ENCODE measurements at places on chromosomes 11 and 22.

- no peak for DNase-seq
Measured at GRCh38 chr11:45751430-45751829, 53.5 kb upstream of the SLC35C1 start.

GRCh38 chr11:38461751-38462150 is 1863.7 kb upstream of the RAG2 start:
- DNase-seq, result no peak

- no peak for DNase-seq
Measured at GRCh38 chr11:36091256-36091811, 147.5 kb downstream of the LDLRAD3 start.

DNA sequence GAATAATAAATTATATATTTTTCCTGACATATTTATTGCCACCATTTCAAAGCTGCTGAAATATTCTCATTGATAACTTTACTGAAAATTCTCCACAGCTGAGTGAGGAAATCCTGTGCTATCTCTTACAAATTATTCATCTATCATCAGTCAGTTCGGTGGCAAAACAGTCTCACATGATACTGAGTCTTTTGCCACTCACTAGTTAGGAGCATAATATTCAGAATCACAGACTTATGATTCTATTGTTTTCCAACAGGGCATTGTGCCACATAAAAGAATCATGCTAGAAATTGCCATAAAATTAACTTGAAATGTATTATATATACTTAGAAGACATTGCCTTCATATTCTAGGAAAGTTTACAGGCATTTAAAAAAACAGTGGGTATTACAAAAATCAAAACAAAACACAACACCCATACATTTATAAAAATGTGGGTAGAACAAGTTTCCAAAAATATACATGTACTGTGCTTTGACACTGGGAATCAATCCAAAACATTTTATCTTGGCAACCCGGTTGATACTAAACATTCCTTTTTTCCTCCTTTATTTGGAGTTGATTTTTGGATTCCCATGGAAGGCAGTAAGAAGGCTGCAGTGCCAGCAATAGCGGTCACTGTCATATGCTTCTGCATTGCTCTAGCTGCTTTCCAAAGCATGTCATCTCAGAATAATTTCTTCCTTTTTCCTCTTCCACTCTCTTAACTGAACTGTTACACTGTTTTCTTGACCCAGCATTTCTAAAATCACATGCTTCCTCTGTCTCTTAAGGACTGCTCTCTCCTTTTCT is 42.5 kb downstream of the ATG16L2 start:
- DNase-seq, result no peak

- no peak for DNase-seq
Measured at GRCh38 chr11:72769680-72770079, 17.5 kb upstream of the ARAP1 start.

- no peak for DNase-seq
Measured at GRCh38 chr11:125262830-125263218, 98.3 kb downstream of the PKNOX2 start.

GRCh38 chr22:23526596-23527316 is 53.3 kb downstream of the IGLL1 start:
- no peak for DNase-seq

DNA sequence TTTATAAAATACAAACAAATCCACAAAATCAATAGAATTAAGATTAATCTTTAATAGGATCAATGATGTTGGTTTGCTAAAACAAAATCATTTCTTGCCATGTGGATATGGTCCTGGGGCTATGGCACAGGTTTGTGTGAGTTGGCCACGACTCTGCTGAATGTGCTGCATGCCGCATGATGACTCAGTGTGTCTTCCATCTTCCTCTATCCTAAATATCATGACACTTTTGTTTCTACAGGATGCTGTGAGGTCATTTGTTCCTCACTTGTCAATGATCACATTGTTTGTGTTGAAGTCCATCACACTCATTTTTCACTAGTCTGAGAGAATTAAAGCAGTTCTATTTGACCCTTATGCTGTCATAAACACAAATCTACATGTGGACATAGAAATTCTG is 167.2 kb upstream of the ZBED5 start:
- no peak for DNase-seq

DNA sequence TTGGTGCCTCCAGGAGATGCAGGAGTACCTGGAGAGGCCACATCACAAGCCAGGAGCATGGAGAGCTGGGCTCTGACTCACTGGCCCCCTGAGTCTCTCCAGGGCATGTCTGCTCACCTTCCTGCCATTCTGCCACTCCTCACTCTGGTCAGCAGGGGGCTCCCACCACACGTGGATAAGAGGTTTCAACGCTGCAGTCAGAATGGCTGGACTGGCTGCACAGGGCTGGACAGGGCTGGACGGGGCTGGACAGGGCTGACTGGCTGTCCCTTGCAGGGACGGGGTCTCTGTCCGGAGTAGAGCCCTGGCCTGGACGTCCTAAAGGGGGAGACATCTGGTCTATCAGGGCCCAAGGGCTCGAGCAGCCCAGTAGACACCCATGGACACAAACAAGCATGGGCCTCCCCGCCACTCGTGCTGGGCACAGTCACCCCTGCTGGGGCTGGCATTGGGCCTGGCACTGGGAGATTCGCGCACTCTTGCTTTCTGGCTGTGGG is 34.6 kb downstream of the CYTH4 start:
- DNase-seq, result peak; percentile 83

DNA sequence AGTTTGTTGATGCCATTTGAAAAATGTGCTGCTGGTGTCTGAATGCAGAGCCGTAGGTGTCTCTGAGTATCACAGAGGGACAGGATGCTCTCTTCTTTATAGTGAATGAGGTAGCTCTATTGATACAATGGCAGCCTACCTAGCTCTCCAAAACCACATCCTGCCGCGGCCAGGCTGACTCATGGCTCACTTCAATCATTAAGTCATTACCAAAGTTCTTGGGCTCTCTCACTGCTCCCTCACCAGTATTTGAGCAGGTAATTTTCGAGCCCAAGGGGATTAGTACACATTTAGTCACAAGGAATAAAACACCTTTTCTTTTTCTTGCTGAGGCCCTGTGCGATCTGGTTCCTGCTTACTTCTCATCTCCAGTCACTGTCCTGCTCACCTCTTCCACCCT is 509.0 kb upstream of the LARGE1 start:
- no peak for DNase-seq

GRCh38 chr22:19717691-19718455 is 3.6 kb downstream of the SEPTIN5 start:
- no peak for DNase-seq

DNA sequence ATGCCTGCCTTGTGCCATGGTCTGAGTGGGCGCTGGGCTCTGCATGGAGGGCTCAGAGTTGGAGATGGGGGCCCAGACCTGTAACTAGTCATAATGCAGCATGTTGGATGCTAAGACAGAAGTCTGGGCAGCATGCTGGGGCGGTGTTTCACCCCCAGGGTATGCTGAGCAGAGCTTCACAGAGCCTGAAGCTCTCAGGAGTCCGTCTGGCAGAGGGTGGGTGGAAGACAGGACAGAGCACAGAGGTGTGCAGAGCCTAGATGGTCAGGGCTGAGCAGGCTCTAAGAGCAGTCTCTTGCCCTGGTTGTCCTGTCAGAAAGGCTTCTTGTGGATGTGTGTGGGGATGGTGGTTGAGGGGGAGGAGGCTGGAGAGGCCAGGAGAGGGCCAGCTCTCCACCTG is 7.2 kb downstream of the TAF6L start:
- no peak for DNase-seq

- no peak for DNase-seq
Measured at GRCh38 chr22:19419464-19420178, 11.9 kb downstream of the HIRA start.

All from HepG2 (cell line).